ENCODE measurements at places on chromosomes 5 and 9.

DNA sequence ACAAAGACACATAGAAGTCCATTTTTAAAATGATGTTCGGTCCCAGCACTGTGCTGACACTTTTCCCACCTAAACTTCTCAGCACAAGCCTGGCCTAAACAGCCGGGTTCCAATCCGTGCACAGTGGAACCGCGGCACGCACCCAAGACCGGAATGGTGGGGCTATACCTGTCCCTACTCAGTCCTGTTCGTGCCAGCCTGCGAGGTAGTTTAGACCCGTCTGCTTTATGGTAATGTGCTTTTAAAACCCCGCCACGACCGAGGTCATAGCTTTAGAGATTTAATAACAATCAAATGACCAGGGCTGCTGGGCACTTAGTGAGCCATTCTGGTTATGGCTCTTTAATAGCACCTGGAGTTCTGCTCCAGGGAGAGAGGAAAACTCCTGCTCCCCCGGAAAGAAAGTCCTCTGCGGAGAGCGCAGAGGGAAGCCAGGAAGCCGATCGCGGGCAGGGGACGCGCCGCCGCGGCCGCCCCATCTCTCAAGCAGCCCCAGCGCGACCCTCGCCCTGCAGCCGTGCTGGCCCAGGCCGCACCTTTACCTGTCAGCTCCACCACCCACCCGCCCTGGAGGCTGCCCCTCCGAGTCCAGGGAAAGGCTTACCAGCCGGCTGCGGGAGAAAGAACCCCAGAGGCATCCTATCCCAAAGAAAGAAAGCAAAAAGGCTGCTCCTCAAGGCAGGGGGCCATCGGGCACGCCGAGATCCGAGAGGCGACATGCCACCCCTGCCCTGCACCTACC, 511 bp downstream of the ARL15 start:
- DNase-seq, result no peak

GRCh38 chr9:81256368-81256767, 433.0 kb downstream of the TLE1 start:
- no peak for DNase-seq

DNA sequence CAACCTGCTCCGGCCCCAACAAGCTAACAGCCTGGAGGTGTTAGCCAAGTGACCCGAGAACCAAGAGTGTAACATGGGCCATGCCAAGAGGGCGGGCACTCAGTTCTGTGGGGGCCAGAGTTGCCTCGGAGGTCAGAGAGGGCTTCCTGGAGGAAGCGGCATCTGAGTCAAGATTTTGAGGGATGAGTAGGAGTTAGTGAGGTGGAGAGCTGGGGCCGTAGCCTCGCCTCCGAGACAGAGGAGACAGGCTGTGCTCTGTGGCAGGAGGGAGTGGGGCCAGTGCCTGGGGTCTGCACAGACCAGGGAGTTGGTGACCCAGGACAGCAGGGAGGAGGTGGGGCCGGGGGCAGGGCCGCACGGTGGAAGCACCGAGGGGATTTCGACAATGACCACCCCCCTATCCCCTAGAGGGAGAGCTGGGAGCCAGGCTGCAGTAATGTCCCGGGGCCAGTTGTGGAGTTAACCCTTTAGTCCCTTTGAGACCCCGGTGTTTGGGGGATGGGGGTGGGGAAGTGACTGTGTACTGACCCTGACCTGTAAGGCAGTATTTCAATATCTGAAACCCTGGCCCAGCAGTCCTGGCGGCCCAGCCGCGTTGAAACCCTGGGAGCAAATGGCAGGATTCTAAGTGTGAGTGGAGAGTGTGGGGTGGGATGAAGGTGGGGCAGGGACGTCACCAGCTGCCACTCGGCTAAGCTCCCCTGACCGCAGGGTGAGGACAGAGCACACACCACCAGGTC, 148.7 kb upstream of the COL5A1 start:
- no peak for DNase-seq

- no peak for DNase-seq
Measured at GRCh38 chr9:20042128-20042711, 253.4 kb upstream of the SLC24A2 start.

GRCh38 chr9:130343445-130343918, 77.9 kb downstream of the HMCN2 start:
- no peak for DNase-seq

Data from stimulated activated CD8-positive, alpha-beta memory T cell treated with anti-CD3 and anti-CD28 coated beads, Interleukin-2, amount 100 ng/mL, for 48 hours (primary cell).